ENCODE measurements at places on chromosomes 5 and 9. TPM values are rescaled to one million over a fixed set of nuclear protein-coding genes. Genes with fewer than 3 reads are reported as not detected.
A peak's percentile ranks its signal among the peaks of the same experiment; 100 is the strongest.

DNA sequence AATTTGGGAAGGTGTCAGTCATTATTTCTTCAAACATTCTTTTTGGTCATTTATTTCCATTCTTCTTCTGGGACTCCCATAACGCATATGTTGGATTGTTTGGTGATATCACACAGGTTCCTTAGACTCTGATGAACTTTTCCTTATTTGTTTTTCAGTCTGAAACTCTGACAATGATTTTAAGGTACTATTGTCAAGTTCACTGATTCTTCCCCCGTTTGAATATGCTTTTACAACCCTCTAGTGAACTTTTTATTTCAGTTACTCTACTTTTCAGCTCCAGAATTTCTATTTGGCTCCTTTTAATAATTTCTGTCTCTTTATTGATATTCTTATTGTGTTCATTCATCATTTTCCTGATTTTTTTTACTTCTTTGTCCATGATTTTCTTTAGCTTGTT lies 92.5 kb upstream of the RORB start:
- DNase-seq = no peak

DNA sequence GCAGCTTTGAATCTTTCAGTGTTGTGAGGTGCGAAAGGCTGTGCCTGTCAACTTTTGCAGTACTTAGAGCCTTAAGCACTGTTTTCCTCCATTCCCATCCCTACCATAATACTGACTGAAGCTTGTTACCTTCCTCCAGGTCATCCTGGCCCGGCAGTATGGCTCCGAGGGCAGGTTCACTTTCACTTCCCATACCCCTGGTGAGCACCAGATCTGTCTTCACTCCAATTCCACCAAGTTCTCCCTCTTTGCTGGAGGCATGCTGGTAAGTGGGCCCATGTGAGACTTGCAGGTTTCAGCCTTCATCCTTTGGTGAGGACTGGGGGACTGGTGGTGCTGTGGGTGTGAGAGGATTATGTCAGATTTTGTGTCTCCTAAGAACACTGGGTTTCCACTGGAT lies 1.5 kb downstream of the TMED9 start:
- no peak for DNase-seq

DNA sequence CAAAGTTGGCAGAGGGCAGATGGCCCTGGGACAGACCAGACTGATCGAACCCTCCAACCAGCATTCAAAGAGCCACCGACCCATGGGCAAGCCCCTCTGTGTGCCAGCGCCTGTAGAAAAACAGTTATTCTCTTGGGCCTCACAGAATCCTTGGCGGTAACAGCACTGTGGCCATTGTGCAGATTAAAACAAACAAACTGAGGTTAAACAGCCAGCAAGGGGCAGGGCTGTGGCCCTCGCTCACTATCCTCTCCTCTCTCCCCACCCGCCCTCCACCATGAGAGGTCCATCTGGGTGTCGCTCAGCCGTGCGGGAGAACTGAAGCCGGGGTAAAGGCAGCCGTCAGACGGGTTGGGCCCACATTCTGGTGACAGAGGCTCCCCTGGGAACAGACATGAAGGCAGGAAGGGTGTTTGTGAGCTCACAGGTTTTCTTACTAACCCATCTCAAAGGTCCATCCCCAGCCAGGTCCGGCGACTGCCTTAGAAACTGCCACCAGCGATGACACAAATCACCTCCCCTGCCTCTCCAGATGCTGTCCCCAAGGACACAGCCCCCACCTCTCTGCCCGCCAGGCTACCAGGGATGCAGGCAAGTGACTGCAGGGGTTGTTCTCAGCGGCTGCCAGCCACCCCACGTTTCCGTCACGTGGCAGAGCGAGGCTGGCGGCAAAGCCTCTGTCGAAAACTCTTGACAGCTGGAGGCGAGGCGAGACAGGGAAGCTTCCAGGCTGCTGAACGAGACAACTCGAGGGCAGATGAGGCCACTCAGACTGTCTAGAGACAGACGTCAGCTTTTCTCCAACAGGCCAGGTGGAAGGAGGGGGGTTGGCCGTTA lies 75.8 kb upstream of the SARDH start:
- peak; percentile 83 for DNase-seq

GRCh38 chr9:122791872-122792669 lies 3.3 kb downstream of the OR5C1 start:
- no peak for DNase-seq

GRCh38 chr5:96142786-96143434 lies 181.3 kb upstream of the ELL2 start:
- DNase-seq = no peak

The FBP1 gene
- polyA plus RNA-seq = 0.24 TPM

The MYOT gene
- 983 TPM for polyA plus RNA-seq

The SLC27A6 gene
- 0.14 TPM for polyA plus RNA-seq

- DNase-seq = no peak
Observed at GRCh38 chr9:114480746-114481435, 24.4 kb downstream of the WHRN start.

- DNase-seq = no peak
Observed at GRCh38 chr9:1759771-1760300, 255.3 kb upstream of the SMARCA2 start.

- no peak for DNase-seq
Observed at GRCh38 chr9:90025816-90026215, 421.0 kb downstream of the GADD45G start.

The PTPN3 gene
- 72.4 TPM for polyA plus RNA-seq

DNA sequence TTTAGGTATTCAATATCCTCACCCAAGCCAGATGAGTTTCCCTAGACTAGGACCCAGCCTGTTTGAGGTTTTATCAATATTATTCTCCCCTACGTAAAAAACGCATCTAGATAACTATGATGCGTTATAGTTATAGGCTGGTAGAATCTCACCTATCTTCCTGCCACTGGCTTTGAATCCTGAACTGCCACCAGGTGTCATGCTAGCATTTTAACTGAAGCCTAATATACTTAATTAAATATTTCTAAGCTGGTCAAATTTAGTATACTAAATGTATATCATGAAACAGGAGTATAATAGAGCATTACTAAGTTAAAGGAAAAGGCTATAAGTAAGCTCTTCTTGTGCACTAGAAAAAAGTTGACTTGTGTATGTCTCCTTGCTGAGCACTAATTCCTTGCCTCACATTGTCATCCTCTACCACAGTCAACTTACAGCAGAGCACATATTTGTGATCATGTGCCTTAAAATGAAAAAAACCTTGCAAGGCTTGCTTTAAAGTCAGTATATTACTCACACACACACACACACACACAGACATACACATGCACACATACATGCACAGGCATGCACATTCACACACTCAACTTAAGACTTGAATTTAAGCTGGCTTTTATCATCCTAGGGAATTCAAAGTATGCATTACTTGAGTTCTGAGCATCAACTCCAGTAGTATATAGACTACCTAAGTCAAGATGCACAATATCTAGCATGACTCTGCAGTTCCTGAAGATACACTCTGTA lies 303.4 kb downstream of the ADGRV1 start:
- no peak for DNase-seq

DNA sequence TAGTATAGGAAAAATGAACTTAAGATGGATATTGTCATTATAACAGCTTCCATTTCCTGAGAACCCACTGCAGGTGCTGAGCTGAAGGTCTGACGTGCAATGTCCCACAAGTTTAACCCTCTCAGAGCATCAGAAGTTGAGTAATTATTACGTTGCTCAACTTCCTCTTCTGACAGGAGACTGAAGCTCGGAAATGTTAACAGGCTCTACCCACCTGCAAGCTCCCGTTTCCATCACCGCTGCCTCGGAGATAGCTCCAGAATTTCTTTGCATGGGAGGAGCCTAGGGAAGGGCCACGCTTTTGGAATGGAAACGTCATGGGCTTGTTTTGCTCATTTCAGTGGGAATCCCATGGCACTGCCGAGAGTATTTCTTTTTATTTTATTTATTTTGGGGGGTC lies 1.0 kb upstream of the NTMT1 start:
- no peak for DNase-seq

- no peak for DNase-seq
Observed at GRCh38 chr9:2086971-2087370, 71.8 kb downstream of the SMARCA2 start.

DNA sequence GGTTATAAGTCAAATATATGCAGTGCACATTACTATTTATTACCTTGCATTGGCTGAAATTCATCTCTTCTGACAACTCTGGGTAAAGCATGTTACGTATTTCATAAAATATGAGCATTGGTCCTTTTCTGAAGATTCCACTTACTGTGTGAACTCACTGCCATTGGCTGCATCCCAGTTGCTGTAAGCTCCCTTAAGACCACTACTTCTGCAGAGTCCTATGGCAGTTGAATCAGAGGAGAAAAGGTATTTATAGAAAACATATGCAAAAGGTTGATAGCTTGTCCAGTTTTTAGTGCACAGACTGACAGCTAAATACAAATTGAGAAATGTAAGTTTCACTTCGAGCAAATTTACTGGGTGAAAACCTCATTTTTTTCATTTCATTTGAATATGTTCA lies 394.6 kb upstream of the ARRDC3 start:
- no peak for DNase-seq
